ENCODE measurements at places on chromosomes 6 and 20.

DNA sequence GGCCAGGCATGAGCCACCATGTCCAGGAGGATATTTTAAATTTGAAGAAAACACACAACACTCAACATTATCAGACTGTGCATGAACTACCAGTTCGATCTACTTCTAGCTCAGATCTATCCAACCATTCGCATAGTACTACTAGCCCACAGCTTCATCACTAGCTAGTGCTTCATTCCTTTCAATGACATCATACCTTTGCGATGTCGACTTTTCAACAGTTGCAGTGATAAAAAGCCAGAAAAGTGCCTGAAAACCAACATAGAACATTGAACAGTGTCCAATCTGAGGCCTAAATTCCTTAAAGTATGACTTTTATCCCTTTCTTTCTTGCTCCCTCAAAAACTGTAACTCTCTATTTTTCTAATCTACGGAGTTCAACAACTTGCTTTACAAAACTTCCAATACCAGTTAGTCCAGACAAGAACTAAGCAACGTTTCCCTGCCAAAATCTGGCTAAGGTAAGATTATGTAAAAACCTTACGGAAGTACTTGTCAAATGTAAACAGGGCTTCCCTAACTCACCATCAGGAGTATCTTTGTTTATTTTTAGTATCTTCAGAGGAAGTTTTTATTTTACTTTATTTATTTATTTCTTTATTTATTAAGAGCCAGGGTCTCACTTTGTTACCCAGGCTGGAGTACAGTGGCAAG lies 434.0 kb upstream of the JARID2 start:
- no peak for DNase-seq

DNA sequence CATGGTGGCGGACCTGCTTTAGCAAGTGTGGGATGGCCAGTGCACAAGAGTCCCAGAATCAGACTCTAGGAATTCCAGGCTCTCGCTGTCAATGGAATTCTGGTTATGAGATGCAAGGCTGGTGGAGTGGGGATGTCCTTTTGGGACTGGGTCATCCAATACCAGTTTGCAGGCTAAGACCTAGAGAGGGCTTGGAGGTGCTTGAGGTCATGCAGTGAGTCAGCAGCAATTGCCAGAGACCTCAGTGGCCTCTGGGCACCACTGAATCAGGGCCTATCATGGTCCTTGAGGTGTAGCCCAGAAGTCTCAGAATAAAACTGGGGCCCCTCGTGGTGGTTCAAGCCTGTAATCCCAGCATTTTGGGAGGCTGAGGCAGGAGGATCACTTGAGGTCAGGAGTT lies 1.4 kb upstream of the SCRT2 start:
- no peak for DNase-seq

GRCh38 chr6:142542704-142543233 lies 241.0 kb downstream of the ADGRG6 start:
- DNase-seq = peak; percentile 61

DNA sequence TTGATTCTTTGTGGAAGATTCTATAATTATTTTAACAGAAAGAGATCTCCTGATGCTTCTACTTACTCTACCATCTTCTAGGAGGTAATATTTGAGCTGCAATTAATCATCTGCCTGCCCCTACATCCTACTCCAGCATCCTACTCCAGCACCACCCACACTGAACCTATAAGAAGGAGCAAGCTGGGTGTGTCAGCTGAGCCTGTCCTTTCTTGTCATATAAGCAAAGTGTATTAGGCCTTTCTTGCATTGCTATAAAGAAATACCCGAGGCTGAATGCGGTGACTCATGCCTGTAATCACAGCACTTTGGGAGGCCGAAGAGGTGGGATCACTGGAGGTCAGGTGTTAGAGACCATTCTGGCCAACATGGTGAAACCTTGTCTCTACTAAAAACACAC lies 84.2 kb upstream of the ARG1 start:
- no peak for DNase-seq

- no peak for DNase-seq
Observed at GRCh38 chr20:33119725-33120720, 40.6 kb downstream of the BPIFB4 start.

DNA sequence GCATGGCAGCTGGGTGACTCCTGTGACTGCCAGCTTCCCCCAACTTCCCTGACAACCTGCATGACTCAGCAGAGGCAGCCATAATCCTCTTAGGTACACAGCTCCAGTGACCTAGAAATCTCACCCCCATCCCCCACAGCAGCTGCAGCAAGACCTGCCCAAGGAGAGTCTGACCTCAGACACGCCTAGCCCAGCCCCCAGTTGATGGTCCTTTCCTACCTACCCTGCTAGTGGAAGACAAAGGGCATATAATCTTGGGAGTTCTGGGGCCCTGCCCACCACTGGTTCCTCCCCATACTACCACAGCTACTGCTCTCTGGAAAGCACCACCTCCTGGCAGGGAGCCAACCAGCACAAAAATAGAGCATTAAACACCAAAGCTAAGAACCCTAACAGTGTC lies 90.2 kb downstream of the F13A1 start:
- DNase-seq = no peak

- DNase-seq = peak; percentile 87
Observed at GRCh38 chr20:23441850-23442313, 2.4 kb downstream of the CSTL1 start.

DNA sequence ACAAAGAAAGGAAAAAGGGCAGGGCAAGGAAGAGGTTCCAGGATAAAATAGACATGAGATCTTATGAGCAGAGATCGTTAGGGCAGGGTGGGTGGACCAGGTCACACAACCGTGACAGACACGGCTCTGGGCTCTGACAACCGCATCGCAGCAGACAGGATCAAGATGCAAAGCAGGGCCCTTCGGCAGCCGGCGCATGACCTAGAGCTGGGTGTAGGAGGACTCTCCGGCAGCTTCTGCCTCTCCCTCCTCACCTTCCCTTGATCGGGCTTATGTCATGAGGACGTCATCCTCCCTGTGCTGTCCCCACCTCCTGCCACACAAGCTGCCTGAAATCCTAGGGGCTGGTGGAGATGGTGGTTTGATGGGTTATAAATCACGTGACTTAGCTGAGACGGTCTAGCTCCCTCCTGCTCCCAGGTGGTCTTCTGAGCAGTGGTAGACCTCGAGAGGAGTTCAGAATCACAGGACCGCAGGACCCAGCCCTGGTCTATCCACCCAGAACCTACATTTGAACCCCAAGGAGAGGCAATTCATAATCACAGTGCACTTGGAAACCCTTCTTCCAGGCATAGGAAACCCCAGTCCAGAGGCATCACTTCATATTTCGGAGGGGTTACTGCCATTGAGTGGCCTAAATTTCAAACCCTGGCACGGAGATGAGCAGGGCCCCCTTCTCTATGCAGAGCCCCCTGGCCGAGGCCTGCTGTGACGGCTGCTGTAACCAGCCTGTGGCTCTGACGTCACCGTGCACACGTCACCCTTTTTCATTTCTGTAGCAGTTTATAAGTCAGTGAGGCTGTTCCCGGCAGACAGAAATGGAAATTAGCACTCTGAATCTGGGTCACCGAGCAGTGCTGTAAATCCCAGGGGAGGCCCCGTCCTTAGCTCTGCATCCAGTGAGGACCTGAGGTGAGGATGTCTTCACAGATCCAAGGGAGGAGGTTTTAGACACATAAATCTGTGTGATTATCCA lies 8.7 kb upstream of the CCR6 start:
- no peak for DNase-seq

GRCh38 chr20:10012464-10012863 lies 22.3 kb upstream of the ANKEF1 start:
- DNase-seq = no peak

DNA sequence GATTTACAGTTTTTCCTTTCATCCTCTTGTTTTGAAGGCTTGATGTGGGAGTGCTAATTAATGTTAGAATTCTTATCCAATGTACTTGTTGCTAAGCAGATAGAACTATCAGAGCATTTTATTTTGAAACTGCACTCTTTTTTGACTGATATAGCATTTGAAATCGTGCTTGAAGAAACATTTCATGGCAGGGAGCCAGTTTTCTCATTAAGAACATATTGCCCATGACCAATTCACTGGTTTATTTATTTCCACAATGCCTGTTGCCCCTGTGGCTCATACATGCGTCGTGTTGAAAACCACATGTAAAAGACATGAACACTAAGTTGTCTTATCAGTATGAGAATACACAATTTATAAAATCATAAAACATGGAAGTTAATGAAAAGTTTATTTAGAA lies 479.7 kb upstream of the FLRT3 start:
- DNase-seq = no peak

DNA sequence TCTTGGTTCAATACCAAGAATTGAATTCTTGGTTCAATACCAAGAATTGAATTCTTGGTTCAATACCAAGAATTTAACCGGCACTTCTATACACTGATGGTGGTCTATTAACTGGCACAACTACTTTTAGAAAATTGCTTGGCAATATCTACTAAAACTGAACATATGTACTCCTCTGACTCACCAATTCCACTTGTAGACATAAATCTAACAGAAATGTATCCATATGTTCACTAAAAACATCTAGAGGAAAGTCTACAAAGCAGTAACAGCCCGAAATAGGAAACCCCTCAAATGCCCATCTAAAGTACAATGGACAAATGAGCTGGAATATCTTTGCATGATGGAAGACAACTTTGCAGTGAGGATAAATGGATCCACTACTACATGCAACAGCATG lies 71.9 kb downstream of the KIF16B start:
- peak; percentile 58 for DNase-seq

DNA sequence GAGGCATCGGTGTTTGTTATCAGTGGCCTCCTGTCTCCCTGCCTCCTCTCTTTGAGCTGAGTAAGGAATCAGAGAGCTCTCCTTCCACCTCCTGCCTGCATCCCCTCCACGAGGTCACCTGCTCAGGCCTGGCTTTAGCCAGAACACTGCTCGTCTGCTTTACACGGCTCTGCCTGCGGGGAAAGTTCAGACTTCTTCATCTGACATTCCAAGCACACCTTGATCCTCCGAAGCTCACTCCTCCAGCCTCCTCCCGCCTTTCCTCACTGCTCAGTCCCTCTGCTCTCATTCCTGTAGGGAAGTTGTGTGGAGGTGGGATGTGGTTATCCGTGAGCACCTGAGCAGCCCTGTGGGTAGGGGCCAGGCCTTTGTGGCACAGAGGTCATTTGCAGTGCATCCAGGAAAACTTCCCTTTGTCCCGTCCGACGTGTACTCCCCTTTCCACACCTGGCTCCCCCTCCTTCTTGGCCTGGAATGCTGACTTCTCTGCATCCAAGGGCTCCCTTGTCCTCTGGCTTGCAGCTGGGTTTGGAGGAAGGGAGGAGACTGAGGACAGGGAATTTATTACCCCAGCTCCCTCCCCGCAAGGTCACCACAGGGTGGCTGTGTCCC lies 12.8 kb upstream of the CCDC167 start:
- no peak for DNase-seq

DNA sequence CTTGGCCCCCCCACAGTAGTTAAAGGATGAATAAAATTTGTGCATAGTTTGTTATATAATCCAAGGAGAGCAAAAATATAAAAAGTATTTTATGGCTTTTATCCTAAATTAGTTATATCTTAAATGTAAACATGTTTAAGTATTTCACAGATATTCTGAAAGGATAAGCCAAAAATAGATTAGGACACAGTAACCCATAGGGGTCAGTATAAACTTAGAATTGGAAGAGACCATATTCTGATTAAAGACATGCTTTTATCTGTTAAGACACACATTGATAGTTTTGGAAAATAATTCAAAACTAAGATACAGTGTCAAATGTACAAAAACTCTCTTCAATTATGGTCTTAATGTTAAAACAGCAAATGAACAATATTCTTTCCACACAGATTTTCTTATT lies 4.5 kb upstream of the SERINC1 start:
- peak; percentile 30 for DNase-seq

DNA sequence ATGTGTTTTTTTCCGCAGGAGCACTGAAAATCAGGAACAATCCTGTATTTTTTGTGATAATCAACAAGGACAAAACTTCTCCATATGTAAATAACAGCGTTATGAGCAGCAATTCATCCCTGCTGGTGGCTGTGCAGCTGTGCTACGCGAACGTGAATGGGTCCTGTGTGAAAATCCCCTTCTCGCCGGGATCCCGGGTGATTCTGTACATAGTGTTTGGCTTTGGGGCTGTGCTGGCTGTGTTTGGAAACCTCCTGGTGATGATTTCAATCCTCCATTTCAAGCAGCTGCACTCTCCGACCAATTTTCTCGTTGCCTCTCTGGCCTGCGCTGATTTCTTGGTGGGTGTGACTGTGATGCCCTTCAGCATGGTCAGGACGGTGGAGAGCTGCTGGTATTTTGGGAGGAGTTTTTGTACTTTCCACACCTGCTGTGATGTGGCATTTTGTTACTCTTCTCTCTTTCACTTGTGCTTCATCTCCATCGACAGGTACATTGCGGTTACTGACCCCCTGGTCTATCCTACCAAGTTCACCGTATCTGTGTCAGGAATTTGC lies at the start of gene TAAR6:
Gene TAAR6, plus strand, starts transcription at position 102 of the 557 bp plus-strand sequence. Its CDS starts 0 bp downstream, at position 102.
- no peak for DNase-seq

DNA sequence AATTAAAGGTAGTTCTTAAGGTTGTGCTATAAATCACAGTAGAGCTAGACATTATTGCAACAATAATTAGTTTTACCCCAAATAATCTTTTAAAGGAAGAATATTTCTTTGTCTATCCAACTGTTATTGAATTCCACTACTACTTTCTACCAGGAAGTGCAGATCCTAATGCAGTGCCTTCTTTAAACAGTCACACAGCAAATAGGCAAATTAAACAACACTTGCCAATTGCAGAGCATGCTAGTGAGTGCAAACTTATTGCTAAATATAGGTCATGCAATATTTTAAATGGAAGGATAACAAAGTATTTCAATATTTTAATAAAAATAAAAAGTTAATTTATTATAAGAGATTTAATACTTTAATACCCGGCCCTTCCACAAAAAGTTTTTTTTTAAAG lies 107.3 kb upstream of the BCLAF1 start:
- DNase-seq = no peak

GRCh38 chr20:4195499-4195898 lies 180.1 kb upstream of the RNF24 start:
- peak; percentile 25 for DNase-seq

- no peak for DNase-seq
Observed at GRCh38 chr20:49794336-49795134, 18.1 kb upstream of the SLC9A8 start.

DNA sequence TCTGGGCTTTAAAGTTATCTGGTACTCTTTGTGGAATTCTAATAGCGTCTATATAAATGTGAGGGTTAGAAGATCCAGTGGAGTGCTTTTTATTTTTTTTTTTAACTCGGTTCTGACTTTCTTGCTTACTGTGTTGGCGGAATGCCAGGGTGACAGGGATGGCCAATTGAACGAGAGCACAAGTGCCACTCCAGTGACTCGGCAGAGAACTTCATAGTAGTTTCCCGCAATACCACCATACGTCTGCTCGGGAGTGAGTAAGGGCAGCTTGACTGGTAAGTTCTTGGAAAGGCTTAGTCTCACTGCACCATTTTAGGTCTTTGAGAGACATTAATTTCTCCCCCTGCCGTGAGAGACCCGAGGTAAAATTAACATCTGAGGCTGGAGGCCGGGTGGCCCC lies 49.4 kb upstream of the TULP1 start:
- no peak for DNase-seq

DNA sequence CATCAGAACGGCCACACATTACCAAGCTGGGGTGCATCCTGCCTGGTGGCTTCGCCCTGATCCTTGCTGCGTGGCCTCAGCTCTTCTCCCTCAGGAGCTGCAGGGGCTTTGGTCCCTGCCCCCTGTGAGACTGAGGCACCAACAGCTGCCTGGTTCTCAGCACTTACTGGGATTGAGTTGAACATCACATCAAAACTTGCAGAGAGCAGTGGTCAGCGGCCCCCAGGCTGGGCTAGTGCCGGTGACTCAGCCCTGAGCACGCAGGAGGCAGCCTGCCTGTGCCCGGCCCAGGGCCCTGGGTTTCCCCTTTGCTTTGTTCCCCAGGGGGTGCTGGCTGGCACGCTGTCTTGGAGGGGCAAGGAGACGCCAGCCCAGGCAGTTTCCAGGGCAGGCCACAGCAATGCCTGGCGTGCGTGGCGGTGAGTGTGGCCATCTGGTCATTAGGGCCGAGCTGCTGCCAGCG lies 63.3 kb downstream of the DLL1 start:
- no peak for DNase-seq

All from muscle of leg (tissue), 16 donors.